ENCODE measurements at places on chromosomes 1 and 21. TPM values are rescaled to one million over a fixed set of nuclear protein-coding genes. Genes with fewer than 3 reads are reported as not detected.

Gene SLC27A3
- 2.3 TPM for total RNA-seq

GRCh38 chr1:186511761-186512637, 51.1 kb upstream of the PDC start:
- H3K4me1 ChIP-seq = no peaks in the 10 kb centered on the region
- H3K27ac ChIP-seq = no peak overlapping the region
- no peaks in the 10 kb centered on the region for H3K27me3 ChIP-seq
- no peak overlapping the region for H3K4me3 ChIP-seq

GRCh38 chr1:89698020-89698560, 65.2 kb downstream of the LRRC8C start:
- H3K36me3 ChIP-seq = no peaks in the 10 kb centered on the region
- no peak overlapping the region for H3K27ac ChIP-seq
- DNase-seq = no peak
- peaks cover 4% of the 10 kb centered on the region for H3K4me1 ChIP-seq
- no peaks in the 10 kb centered on the region for H3K27me3 ChIP-seq
- H3K4me3 ChIP-seq = no peak overlapping the region

DNA sequence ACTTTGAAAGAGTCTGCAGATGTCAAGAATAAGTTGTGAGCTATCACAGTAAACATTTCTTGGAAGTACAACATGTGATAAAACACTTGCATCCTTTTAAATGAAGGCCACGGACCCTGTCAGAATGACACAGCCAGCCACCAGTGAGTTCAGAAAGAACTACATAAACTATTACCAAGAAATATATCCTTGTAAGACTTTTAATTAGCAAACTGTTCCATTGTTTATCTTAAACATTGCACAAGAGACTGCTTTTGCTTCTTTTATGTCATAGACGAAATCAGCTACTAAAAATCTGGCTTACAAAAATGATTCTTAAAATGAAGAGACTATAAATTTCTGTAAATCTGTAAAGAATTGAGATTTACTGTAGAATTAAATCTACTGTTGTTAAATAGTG, 17.9 kb downstream of the LRRC7 start:
- DNase-seq = no peak
- H3K36me3 ChIP-seq = no peaks in the 10 kb centered on the region
- no peaks in the 10 kb centered on the region for H3K4me1 ChIP-seq
- H3K27me3 ChIP-seq = no peaks in the 10 kb centered on the region
- no peak overlapping the region for H3K4me3 ChIP-seq

GRCh38 chr1:246724731-246725095, 504 bp downstream of the SCCPDH start:
- H3K27me3 ChIP-seq = no peaks in the 10 kb centered on the region
- DNase-seq = no peak
- H3K36me3 ChIP-seq = no peaks in the 10 kb centered on the region
- H3K4me3 ChIP-seq = peak overlapping the region; percentile 78
- H3K4me1 ChIP-seq = peaks cover 5% of the 10 kb centered on the region

- H3K4me3 ChIP-seq = no peak overlapping the region
- H3K27ac ChIP-seq = no peak overlapping the region
- no peaks in the 10 kb centered on the region for H3K4me1 ChIP-seq
- H3K36me3 ChIP-seq = no peaks in the 10 kb centered on the region
Measured at GRCh38 chr1:24545662-24546061, 10.2 kb upstream of the NCMAP start.

- H3K27me3 ChIP-seq = no peaks in the 10 kb centered on the region
- no peak overlapping the region for H3K4me3 ChIP-seq
- H3K4me1 ChIP-seq = no peaks in the 10 kb centered on the region
- no peak overlapping the region for H3K27ac ChIP-seq
- H3K36me3 ChIP-seq = no peaks in the 10 kb centered on the region
Measured at GRCh38 chr1:13899856-13900255, 199.9 kb downstream of the PRDM2 start.

GRCh38 chr1:221708987-221709386, 32.9 kb downstream of the DUSP10 start:
- peaks cover 6% of the 10 kb centered on the region for H3K36me3 ChIP-seq
- H3K4me3 ChIP-seq = no peak overlapping the region
- DNase-seq = no peak
- peaks cover 70% of the 10 kb centered on the region for H3K4me1 ChIP-seq

Data from gastrocnemius medialis (tissue), 4 donors.